ENCODE measurements at places on chromosomes 16 and 17.

GRCh38 chr17:14461227-14461548 is 160.3 kb downstream of the HS3ST3B1 start:
- no peak for DNase-seq

- DNase-seq: no peak
These were observed 77.2 kb downstream of the FTO start for GRCh38 chr16:53781023-53781605.

GRCh38 chr16:56337131-56337857 is 88.1 kb downstream of the AMFR start:
- no peak for DNase-seq

DNA sequence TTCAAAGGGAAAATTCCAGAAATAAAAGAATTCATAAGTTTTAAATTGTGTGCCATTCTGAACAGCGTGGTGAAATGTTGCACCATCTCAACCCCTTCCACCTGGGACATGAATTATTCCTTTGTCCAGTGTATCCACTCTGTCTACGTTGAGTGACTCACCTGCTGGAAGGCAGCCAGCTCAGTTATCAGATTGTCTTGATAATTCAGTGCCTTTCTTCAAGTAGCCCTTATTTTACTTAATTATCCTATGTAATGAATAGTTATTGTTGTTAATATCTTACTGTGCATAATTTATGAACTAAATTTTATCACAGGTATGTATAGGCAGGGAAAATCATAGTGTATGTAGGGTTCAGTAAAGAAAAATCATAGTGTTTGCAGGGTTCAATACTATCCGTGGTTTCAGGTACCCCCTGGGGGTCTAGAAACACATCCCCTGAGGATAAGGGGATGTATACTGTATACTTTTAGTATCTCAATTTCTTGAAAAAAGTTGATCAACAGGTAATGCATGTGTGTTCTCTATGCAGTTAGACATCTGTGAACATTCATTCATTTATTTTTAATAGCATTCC is 7.7 kb upstream of the PCTP start:
- no peak for DNase-seq

DNA sequence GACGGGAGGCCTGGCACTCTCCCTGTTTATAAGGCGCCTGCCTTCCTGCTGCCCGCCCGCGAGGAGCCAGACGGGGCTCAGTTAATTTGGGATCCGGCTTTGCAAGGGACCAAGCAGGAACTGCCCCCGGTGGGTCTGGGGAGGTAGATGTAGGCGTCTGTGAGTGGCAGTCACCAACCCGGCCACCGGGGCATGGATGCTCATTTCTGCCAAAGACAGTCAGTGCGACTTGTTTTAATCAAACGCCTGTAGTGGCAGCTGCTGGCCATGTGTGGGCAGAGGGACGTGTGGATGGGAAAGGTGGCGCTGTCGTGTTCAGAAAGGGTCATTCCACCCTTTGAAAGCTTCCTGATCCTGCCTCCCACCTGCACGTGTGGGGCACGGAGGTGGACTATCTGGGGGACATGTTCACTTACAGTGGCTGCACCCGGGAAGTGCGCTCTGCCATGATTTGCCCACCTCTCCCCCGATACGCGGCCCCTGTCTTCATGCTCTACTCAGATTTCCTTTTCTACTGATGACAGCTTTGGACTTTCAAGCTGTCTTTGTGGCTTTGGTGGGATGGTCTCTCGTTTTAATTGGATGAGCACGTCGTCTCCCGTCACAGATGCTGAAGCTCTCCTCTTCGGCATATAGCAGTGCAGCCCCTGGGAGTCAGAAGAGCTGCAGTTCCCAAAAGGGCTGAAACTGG is 60.3 kb upstream of the CIBAR2 start:
- DNase-seq: peak; percentile 87
